ENCODE measurements at places on chromosomes 16 and 17.

DNA sequence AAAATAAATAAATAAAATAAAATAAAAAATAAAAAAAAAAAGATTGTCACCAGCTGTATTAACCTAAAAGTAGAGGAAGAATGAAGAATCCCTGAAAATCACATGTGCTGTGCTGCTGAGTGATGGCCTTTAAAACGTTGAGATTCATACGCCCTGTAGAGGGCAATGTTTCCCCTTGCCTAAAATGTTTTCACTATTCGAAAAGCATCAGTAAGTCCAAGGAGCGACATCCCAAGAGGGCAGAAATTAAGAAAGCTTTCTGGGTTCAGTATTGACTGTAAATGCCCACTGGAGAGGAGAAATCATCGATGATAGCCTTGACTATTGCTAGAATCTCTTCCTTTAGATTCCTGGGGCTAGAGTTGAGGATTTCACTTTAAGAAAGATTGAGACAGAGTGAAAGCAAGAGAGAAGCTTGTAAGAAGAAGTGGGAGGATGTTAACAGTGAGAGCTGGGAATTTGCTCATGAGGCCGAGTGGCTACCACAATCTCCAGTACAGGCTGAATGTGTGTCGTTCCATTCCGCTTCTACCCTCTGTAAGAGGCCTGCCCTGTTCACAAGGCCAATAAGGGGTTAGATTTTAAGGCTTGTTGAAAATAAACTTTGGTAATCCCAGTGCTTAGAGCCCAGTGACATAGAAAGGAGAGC is 170.8 kb upstream of the FAM20A start:
- no peak for DNase-seq

DNA sequence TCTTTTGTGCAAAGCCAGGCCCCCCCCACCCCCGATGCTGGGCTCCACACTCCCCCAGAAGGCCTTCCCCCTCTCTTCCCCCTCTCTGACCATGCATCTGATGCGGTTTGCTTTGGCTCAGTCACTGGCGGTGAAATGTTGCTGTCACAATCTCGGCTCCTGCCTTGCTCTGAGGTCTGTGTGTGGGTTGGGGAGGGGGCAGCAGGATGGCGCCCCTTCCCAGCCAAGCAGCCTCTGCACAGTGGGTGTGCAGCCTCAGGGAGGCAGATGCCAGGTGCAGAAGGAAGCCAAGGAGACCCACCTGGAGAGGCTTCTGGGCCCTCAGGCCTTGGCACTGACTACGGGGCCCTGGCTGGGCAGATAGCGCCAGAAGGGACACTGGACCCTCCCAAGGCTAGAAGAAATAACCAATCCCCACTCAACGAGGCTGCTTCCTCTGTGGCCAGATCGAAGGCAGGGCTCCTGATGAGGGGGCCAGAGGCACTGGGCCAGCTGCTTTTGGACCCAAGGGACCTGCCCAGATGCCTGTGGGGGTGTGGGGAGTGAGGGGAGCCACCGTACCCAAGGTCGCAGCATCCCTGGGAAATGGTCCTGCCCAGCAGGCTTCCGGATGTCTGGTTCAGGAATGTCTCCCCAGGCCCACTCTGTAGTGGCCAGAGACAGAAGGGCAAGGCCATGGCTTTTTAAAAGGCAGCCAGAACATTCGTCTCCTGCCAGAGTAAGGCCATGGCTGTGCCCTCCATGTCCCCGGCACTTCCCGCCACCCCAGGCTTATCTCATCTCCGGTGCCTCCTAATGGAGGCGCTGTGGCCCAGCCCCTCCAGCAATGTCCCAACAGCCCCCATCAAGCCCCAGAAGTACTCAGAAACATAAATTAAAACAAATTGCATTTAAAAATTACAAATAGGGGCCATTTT is 43.4 kb upstream of the SLC38A10 start:
- no peak for DNase-seq

DNA sequence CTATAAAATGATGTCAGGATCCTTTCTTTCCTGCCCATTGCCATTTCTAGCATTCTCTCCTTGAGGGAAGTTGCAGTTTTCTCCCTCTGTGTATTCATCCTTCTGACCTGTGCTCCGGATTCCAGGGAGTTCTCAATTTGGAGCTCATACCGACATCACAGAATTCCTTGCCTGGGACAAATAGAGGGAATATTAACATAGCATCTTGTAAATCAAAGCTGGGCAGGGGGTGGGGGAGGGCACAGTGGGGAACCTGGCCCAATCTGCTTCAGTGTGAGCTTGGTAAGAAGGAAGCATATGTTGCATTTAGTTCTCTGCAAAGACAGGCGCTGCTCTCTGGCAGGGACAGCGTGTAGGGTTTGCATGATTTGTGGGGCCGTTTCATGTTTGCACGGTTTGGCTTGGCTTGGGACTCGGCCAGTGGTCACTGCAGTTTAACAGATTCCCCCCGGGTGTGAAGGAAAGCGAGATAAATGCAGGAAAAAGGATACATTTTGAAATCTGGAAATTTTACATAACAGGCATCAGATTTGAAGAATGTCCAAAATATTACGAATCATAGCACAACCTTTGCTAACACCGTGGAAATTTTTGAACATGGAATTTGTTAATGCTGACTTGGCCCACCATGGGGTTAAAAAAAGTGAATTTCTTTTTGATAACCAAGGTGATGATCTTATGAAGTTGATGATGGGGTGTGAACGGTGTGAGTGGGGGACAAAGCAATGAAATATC is 178.0 kb downstream of the WWOX start:
- no peak for DNase-seq

DNA sequence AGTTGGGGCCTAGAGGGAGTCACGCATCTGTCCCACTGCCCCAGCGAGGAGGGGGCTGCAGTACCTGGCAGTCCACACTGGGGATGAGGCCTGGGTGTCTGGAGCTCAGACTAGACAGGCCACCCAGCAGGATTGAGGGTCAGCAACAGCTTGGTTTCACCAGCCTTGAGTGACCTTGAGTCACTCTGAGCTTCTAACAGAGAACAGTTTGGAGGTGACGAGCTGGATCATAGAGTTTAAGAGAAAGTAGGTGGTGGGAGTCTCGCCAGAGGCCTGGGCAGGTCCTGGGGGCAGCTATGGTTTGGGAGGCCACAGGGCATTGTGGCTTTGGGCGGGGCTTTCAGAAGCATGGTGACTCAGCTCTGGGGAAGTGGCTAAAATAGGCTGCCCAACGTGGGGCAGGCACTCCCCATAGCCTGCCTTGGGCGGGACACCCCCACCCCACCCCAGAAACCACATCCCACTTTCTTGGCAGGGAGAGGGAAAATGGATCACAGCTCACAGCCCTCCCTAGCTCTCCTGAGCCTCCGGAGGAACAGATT is 20.5 kb downstream of the CDC42EP4 start:
- DNase-seq = no peak

DNA sequence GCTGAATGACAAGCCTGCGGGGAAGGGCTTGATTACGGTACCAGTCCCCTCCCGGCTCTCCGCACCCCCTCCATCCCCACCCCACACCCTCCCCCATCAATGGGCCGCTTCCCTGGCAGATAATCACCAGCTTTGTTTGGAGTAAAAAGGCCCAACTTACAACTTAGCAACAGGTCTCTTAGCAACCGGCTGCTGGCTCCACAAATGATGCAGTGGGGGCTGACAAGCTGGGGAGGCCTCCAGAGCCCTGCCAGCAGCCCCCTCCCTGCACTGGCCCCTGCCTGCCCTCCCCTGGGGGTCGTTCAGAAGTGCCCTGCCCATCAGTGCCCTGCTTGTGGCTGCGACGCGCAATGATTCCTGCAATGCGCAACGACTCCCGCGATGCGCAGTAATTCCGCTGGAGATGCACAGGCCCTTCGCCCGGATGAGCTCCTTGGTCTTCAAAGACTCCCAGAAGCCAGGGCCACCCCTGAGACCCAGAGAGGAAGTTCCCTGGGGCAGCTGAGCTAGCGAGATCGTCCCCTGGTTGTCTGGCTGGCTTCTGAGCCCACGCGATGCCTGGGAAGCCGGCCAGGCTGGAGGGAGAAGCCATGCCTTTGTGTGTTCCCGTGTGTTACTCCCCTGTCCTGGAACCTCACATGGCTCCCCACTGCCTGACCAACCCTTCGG is 23.3 kb downstream of the CPNE2 start:
- DNase-seq = no peak

DNA sequence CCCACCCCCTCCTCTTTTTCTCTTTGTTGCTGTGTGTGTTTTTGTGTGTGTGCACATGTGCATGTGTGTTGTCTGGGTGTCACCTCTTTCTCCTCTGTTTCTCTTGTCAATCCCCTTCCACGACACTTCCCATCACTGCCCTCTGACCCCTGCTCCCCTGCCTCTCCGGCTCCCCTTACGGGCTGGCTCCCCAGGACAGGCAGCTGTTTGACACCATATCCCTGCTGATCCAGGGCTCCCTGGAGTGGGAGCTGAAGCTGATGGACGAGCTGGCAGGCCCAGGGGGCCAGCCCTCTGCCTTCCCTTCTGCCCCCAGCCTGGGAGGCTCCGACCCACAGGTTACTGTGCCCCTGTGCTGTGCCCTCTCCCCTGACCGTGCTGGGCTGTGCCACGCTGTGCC is 15.2 kb upstream of the ABCC3 start:
- no peak for DNase-seq

DNA sequence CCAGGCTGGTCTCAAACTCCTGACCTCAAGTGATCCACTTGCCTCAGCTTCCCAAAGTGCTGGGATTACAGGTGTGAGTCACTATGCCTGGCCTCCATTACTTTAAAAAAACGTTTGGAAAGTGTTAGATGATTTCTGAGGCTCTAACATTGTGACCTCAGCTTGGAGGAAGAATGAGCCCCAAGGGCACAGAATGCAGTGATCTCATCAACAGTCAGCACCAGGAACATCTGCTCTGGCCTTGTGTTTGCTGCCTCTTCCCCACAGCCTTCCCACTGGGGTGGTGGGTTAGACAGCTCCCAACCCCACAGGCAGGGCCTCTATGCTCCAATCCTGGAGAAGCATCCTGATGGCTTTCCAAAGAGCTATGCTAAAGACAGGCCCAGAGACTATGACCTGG is 37.7 kb upstream of the SREBF1 start:
- DNase-seq = no peak

DNA sequence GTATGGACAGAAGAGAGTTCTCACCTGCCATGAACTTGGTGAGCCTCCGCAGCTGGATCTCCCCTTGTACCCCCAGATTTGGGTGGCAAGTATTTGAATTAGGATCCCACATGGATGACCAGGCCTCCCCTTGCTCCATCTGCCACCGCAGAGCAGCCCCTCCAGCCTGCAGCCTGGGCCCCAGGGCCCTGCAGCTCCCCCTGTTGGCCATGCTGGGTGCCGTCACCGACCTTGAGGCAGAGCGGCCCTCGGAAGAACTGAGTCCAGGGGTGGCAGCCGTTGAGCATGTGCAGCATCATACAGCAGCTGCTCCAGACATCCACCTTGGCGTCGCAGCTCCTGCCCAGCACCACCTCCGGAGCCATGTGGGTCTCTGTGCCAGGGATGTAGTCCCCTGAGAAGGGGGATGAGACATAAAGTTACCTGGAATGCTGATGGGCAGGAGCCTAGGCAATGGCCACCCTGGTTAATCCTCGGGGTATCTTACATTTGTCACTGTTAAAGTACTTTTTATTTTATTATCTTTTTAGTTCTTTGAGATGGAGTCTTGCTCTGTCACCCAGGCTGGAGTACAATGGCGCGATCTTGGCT is 9.0 kb upstream of the SPATA32 start:
- DNase-seq = peak; percentile 49

DNA sequence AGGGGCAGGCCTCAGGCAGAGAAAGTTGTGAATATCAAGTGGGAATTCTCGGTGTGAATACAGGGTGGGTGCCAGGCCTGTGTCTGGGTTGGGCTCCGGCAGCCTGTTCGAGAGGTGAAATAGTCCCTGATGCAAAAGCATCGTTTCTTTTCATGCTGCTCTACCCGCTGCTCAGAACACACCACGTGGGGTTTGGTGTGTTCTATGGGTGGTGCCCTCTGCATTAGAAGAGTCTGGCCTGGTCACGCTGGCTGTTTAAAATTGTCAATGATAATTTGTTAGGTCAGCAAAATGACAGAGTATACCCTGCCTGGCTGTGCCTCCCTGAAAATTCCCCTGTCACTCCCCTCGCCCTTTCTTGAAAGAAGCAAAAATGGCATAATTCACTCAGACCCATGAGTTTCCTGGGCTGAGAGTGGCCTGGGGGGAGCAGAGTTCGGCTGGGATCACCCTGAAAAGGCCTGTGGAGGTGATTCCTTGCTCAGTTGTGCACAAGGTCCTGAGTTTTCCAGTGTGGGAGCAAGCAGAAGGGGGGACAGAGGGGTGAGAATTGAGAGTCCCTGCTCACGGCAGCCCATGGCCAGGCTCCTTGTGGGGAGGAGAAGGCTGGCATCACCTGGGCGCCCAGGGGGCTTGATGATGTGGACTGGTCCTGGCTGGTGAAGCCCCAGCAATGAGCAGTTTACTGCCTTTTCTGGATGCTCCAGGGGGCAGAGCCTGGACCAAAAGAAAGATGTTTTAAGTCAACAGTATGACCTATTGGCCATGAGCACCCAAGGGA is 3.2 kb downstream of the CACNG5 start:
- DNase-seq = no peak

DNA sequence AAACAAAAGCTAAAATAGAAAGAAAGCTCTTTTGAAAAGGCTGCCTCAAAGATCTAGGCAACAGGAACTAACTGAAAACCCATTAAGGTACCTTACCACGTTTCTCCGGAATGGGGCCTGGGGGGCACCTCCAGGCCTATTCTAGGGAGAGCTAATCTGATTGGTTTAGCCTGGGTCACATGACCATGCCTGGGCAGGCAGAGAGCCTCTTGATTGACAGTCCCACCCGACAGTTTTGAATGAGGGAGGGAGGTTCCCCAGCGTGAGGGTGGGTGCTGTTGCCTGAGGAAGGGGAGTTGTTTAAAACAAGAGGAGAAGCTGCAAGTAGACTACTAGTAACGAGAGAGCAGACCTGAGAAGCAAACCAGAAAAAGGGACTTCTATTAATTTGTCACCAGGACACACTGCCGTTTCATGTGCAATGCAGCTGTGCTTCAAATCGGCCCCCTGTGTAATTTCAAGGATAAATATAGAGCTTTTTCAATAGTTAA is 143.4 kb upstream of the HS3ST2 start:
- DNase-seq = no peak

DNA sequence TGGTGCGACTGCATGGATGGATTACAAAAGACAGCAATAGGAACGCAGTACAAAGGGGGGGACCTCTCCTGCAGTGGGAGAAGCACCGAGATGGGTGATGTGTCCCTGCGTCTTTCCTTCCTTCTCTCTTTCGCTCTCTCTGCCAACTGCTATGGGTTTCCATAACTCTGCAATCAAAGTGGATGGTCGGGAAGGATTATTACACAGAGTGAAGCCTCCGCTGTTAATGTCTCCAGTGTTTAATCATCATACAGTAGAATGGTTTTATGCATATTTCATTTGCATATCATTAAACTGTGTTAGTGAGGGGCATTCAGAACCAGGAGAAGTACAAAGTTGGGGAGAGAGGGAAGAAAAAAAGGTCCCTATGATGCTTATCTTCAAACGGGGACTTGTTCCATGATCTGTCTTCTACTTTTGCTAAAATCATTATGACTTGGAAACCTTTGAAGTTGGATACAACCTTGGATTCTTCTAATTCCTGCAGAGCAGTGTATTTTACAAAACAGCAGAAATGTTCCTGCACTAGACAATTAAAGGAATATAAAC is 255.9 kb upstream of the PMFBP1 start:
- no peak for DNase-seq

Data from effector CD4-positive, alpha-beta T cell (primary cell).